ENCODE measurements at places on chromosomes 2 and 18. TPM values are rescaled to one million over a fixed set of nuclear protein-coding genes. Genes with fewer than 3 reads are reported as not detected.

The VAMP5 gene
- total RNA-seq = 25.6 TPM

The RGPD5 gene
- total RNA-seq = 161 TPM

The MEMO1 gene
- 47.9 TPM for total RNA-seq

The SP140L gene
- 85.7 TPM for total RNA-seq

The MPP4 gene
- total RNA-seq = 0.47 TPM

The SPAST gene
- 21.0 TPM for total RNA-seq

The IL36B gene
- not detected for total RNA-seq
